H7 (cell line): ENCODE measurements at places on chromosomes 3 and 15. TPM values are rescaled to one million over a fixed set of nuclear protein-coding genes. Genes with fewer than 3 reads are reported as not detected.

DNA sequence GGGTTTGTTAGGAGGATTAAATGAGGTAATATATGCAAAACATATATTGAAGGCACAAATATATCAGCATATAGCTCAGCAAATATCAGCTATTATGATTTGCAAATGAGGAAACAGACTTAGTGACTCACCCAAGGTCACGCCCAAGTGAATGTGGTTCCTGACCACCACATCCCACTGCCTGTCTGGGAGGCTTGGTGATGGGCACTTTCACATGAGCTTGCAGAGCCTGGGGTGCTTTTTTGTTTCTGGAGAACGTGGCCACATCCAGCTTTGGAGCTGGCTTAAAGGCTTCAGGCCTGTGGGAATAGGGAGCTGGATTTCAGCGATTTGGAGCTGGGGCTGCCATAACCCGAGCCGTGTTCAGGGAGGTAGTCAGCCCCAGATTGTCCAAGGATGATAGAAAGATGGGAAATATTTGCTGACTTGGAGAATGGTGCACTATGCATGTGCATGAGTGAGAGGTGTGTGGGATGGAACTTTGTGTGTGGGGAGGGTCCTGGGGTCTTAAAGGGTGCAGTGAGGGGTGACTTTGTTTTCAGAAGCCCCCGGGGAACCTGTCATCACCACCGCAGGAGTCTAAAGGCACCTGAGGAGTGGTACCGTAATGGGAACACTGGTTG, 12.0 kb upstream of the FGD5 start:
- DNase-seq, result no peak

- no peak for DNase-seq
These were observed 180.5 kb downstream of the FEZF2 start for GRCh38 chr3:62192891-62193290.

- DNase-seq, result no peak
These were observed 34.4 kb upstream of the PRICKLE2 start for GRCh38 chr3:64259636-64260035.

The NANOGP8 gene
- total RNA-seq, result 221 and 310 TPM in 2 replicates

GRCh38 chr3:142337994-142338393, 109.8 kb downstream of the XRN1 start:
- DNase-seq, result no peak
